NCI-H510A treated with DMSO at 0.1 percent for 48 hours (cell line): ENCODE measurements at places on chromosomes 11 and 22.

DNA sequence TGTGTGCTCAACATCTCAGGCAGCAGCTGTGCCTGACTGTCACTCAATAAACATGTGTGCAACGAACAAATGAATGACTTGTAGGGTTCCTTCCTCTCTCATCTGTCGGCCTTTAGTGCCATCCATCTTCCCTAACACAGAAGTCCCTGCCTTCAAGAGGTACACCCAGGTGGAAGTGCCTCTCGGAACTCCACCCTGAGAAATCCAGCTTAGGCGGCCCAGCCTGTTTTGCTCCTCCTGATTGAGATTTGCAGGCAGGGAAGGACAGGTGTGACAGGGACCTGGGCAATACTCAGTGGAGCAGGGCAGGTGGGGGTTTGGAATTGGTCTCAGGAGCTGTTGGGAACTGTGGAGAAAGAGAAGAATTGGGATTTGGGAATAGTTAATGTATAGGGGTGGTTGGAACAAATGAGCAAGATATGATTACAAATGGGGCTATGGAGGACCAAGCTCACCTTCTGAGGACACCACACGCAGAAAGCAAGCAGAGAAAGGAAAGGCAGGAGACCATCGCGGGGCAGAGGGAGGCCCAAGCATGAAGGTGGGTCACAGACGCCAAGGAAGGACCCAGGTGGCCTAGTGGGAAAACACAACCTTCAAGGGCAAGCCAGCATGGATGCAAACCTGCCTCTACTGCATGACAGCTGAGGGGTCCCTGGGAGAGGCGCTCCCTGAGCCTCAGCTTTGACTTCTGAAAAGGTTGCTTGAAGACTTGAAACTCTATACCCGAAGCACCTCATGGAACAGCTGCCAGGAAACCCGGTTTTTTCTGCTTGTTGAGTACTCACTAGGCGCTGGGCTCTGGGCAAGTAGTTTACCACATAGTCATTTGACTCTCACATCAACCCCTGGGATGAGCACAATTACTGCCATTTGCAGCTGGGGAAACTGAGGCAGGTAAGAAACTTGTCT lies 40.9 kb upstream of the ANO1 start:
- no peak for DNase-seq

- no peak for DNase-seq
These were observed 101.6 kb downstream of the CCDC81 start for GRCh38 chr11:86476109-86476861.

GRCh38 chr22:22789233-22789921 lies 98.2 kb upstream of the IGLL5 start:
- DNase-seq, result no peak

- DNase-seq, result no peak
These were observed 78.6 kb upstream of the SHANK2 start for GRCh38 chr11:71330996-71331395.

GRCh38 chr11:13261591-13262061 lies 16.0 kb upstream of the BMAL1 start:
- DNase-seq, result no peak

- no peak for DNase-seq
These were observed 186.6 kb downstream of the CEP164 start for GRCh38 chr11:117514256-117514655.

DNA sequence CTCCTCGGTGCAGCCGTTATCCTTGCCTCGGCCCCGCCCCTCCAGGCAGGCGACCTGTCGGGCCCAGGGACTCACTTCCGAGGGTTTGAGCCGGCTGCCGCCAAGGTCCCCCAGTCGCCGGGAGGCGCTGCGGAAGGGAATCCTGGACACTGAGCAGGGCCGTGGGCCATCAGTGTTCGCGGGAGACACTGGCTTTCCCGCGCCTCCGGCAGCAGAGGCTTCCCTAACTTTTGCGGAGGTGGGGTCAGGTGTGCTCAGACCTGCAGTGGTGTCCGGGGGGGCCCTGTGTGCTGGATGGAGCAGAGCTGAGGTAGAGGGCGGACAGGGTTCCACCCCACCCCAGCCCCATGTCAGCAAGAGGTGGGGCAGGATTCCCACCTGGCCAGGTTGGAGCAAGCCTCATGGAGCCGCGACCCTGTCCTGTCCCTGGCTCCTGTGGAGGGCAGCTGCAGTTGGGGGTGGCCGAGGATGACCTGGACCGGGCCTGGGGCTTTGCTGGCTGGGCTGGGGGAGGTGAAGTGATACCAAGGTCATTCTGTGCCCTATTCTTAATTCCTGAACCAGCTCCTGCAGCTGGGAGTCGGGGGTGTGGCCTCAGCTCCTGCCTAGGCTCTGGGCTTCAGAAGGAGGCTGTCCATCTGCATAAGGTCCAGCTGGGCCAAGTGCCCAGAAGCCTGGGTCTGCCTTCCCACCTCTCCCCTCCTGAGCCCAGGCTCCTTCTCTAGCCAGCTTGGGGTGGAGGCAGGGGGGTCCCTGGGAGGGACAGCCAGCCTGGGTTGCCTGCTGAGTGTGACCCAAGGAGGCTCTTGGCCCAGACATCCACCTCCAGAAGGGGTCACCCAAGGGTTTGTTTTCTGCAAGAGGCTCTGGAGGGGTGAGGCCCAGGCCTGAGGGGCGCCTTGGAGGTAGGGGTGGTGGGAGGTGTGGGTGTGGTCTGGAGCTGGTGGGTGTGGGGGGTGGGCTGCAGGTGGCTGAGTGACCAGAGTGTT lies 8.4 kb downstream of the TSPAN4 start:
- no peak for DNase-seq

- no peak for DNase-seq
These were observed 498.9 kb downstream of the BRD1 start for GRCh38 chr22:49328630-49329405.

DNA sequence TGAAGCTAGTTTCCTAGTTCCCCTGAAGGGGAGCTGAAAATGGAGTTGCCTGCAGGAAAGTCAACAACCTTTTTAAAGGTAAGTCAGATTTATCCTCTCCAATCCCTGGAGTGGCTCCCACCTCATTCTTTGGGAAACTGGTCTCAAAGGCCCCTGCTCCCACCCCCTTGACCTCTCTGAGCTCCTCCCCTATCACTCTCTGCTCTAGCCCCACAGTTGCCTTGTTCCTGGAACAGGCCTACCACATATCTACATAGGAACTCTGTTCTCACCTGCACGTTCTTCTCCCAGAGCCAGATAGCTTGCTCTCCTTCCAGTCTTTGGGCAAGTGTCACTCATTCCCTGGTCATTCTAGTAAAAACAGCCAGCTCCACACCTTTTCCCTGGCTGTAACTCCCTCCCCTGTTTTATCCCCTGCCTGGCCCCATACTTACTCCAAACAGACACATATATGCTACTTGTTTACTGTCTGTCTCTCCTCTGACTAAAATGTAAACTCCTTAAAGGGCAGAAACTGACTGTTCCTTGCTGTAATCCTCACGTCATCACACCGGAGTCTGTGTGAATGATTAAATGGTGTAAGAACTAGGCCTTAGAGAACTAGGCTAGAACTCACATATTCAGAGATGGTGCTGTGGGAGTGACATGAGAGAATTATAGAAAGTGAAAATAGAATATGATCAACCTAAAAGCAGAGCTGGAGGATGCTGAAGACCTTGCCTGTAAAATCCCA lies 53.3 kb downstream of the TCF20 start:
- no peak for DNase-seq

DNA sequence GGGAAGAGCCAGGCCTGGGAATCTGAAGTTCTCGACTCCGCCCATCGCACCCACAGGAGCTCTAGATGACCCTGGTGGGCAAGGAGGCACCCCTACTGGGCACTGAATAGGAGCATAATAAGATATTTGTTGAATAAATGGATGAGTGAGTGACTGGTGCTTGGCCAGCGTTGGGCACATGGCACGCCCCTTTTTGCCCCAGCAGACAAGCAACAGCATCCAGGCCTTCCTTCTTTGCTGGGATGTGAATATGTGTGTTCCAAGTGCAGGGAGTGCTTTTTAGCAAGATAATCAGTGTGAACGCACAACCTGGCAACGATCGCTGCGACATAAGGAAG lies 443 bp upstream of the CELF1 start:
- DNase-seq, result no peak

GRCh38 chr22:38461057-38461413 lies 6.0 kb upstream of the KCNJ4 start:
- no peak for DNase-seq

GRCh38 chr11:35907648-35908431 lies 36.0 kb upstream of the LDLRAD3 start:
- DNase-seq, result no peak

DNA sequence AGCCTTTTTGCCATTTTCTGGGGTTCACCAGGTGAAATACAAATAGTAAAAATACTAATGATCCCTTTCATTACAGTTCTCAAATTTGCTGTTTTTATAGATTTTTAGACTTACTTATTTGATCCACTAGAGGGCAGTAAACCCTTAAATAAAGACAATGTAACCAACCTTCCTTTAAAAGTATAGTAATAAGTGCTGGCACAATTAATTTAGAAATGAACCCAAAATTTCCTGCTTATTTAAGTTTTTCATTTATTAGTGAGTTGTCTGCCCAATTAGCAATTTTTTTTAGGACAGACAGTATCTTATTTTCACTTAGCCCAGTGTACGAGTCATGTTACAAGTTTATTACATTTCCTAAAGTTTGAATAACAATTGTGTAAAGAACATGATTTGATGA lies 4.7 kb downstream of the DDIAS start:
- peak; percentile 51 for DNase-seq

DNA sequence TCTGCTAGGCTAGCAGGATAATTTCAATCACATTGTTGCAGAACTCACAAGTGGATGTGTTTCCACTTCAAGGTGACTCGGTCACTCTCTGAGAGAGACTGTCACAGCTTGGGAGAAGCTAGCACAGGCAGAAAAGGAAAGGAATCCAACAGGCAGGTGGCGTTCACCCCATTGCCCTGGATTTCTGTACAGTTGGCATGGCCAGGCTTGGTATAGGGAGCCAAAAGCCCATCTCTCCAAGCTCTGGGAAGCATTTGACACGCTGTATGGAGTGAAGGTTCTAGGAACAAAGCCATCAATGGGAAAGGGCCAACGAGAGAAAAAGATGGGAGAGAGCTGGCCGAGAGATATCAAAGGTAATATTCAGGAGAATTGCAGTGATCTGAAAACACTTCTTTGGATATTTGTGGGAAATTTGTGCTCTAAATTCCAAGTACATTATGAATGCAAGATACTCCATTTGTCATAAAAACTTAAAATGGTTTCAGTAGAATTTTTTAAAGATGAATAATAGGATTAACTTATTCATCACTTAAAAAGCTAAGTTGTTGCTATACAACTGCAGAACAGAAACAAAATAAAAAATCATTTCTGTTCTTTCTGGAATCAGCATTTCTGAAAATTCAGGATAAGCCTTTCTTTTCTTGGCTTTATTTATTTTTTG lies 223.5 kb upstream of the NTM start:
- no peak for DNase-seq

DNA sequence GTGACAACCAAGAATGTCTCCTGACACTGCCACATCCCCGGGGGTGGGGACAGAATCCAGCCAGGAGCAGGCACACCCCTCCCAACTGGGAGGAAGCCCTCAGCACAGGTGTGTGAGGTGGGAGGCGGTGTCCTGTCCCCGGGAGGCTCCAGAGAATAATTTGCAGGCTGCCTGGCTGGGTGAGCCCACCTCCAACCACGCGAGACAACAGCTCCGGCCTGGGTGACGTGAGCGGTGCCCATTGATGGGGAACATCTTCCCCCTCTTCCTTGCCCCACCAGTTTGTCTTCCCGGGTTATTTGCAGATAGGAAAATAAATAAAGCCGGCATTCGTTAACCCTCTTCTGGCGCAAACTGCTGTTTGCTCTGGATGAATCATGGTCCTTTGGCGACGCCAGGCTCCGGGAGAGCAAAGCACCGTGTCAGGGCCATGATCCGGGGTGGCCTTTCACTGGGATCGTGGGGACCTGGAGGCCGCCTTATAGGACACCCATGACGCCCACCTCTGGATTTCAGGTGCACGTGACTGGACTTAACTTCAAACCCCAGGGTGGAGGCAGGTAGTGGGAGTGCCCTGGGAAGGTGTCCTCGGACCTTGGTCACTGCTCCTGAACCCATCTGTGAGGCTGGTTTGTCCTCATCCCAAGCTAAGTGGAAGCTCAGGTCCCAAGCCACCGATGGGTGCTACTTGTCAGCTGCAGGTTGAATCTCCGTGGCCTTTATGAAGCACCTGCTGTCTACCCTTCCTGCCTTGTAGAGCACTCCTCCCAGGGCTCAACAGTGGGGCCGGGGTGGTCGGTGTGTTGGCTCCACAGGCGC lies 13.9 kb downstream of the CCND1 start:
- DNase-seq, result peak; percentile 13

DNA sequence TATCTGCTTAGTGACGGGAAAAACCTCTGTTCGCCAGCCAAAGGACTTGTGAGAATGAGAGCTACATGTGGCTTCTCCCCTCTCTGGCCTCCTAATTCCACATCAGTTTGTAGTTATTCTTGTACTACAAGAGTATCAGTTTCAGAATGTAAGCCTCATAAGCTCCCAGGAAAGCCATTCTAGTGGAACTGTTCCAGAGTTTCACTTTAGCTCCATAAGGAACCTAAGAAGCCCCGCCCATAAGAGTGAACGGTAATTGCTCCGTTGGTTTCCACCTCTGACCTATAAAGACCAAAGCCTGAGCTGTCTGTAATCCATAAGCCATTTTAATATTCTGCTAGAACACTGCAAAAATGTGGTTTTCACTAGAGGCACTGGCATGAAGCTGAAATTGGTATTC lies 53.0 kb downstream of the SIK3 start:
- DNase-seq, result no peak

- DNase-seq, result no peak
These were observed 245.7 kb downstream of the NXPE2 start for GRCh38 chr11:114924042-114924441.

- DNase-seq, result no peak
These were observed 67.4 kb upstream of the PRODH start for GRCh38 chr22:19003508-19003907.

GRCh38 chr11:7826324-7826723 lies 29.6 kb upstream of the OR5P2 start:
- no peak for DNase-seq

- DNase-seq, result no peak
These were observed 40.2 kb downstream of the DDX10 start for GRCh38 chr11:108705061-108705460.

DNA sequence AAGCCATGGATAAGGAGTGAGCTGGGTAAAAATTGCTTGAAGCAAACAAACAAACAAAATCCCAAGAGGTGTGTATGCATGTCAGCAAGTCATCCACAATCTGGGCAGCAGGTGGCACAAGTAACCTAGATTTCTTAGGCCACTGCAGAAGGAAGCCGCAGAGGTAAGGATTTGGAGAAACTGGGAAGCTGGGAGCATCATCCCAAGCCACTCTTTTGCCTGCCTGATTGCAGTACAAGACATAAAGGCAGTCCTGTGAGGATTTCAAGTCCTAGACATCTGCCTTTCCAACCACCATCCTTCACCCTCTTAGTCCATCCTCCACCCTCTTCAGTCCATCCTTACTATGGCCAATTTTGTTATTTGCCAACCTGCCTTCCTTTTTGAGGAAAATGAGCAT lies 67.2 kb upstream of the BMAL1 start:
- DNase-seq, result peak; percentile 41

GRCh38 chr11:101870510-101870909 lies 44.3 kb upstream of the CEP126 start:
- DNase-seq, result no peak

- DNase-seq, result peak; percentile 1
These were observed 17.0 kb upstream of the IL2RB start for GRCh38 chr22:37166675-37167066.
